Stimulated activated CD8-positive, alpha-beta memory T cell treated with anti-CD3 and anti-CD28 coated beads, Interleukin-4, amount 100 ng/mL, for 4 hours (primary cell): ENCODE measurements at places on chromosomes 1 and 21.

DNA sequence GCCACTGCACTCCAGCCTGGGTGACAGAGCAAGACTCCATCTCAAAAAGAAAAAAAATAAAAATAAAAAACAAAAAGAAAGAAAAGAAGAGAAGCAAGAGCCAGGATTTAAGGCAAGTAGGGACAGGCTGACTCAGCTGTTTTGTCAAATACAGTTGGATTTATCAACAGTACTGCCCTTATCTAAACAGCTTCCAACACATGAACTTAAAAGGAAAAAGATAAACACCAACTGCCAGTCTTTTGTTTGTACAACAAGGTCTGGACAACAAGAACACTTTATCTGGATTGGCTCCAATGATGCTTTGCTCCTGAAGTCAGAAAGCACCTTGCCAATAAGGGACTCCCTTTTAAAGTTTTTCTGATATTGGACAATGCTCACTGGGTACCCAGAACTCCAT, 886.0 kb downstream of the ADGRL2 start:
- no peak for DNase-seq

DNA sequence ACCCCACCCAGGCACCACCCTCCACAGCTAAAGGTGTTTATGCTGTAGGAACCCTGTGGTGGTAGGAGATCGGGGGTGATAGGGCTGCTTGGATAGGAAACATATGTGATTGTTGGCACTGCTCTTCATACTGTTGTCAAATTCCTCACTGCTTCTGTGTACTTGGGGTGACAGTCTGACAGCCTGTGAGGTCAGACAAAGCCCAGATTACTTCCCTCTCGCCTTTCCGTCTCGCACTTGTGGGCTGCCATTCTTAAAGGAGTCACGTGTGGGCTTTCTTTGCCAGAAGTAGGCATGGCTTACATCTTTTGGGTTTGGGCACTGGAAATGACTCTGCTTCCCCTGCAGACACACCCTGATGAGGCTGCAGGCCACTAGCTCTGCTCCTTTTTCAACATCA, 363.8 kb downstream of the DISC1 start:
- DNase-seq: no peak

DNA sequence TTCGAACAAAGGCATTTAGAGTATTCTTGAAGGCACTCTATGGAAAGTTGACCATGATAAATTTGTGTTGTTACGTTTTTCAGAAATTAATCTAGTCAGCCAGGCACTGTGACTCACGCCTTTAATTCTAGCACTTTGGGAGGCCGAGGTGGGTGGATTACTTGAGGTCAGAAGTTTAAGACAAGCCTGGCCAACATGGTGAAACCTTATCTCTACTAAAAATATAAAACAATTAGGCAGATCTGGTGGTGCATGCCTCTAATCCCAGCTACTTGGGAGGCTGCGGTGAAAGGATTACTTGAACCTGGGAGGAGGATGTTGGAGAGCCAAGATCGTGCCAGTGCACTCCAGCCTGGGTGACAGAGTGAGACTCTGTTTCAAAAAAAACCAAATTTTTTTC, 130.6 kb upstream of the BRINP3 start:
- DNase-seq: no peak

DNA sequence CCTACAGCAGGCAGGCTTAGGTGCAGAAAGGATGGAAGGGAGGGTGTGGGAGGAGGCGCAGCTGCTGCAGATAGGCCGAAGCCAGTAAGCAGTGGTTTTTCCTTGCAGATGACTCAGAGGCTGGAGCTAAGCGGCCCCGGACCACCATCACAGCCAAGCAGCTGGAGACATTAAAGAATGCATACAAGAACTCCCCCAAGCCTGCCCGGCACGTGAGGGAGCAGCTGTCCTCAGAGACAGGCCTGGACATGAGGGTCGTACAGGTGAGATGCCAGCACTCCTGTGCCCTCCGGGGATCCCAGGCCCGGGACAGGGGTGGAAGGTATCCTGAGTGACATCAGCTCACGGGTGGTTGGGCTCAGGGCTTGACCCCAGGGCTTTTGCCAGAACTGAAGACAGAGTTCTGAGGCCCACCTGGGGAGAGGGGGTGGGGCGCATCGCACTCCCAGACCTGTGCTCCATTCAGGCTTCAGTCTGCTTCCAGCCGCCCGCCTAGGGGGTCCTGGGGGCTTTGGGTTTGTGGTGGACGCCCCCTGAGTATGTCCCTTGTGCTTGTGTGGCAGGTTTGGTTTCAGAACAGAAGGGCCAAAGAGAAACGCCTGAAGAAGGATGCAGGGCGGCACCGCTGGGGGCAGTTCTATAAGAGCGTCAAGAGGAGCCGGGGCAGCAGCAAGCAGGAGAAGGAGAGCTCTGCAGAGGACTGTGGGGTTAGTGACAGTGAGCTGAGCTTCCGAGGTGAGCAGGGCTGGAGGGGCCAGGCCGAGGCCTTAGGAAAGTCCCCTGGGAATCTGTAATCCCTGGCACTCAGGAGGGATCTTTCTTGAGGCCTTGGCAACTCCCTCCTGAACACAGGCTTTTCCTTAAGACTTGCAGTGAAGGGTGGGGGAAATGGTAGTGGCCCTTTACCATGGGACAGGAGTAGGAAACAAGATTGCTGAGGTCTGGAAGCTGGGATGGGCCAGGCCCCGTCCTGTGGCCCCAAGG, 41.5 kb downstream of the LHX4 start:
- DNase-seq: no peak

DNA sequence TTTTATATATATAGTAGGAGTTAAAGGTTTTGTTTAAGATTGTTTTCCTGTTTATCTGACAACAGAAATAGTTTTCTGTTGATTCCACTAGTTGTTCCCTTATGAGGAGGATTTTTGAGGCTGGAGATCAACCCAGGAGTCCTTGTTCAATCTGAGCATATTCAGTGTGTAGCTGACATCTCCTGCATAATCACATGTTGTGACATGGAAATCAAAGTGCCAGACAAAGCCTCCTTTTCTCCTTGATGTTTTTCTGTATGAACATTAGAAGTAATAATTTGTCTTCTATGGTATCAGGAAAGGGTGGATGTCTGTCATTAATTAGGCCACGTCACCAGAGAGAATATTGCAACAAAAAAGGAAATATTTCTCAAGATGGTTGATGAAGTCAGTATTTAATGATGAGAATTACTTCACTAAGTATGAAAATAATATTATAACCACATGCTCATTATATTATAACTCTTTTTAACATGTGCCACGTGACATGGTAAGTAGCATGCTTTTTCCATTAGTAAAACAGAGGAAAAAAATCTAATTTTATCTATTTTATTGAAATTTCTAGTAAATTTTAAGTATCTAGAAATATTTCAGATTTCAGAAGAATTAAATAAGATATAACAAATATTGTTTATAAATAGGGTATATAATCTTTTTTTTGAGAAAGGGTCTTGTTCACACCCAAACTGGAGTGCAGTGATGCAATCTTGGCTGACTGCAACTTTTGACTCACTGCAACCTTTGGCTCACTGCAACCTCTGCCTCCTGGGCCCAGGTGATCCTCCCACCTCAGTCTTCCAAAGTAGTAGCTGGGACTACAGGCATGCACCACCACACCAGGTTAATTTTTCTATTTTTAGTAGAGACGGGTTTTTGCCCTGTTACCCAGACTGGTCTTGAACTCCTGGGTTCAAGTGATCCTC, 223.5 kb downstream of the HMCN1 start:
- DNase-seq: no peak

DNA sequence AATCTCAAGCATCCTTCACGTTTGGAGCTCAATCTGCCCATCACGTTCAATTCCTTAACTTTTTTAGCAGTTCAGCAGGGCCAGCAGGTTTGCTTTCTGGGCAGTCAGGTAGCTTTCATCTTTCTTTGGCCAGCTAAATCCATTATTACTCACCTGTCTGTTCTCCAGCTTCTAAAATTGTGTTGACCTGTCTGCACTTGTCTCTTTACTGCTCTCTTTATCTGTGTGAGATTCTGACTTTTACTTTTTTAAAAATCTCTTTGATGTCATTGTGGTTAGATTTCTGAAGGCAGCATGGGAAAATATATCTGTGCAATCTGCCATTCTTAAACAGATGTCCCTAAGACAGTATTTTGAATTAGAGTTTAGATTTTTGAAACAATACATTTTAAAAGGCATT, 24.9 kb upstream of the CYYR1 start:
- DNase-seq: no peak

DNA sequence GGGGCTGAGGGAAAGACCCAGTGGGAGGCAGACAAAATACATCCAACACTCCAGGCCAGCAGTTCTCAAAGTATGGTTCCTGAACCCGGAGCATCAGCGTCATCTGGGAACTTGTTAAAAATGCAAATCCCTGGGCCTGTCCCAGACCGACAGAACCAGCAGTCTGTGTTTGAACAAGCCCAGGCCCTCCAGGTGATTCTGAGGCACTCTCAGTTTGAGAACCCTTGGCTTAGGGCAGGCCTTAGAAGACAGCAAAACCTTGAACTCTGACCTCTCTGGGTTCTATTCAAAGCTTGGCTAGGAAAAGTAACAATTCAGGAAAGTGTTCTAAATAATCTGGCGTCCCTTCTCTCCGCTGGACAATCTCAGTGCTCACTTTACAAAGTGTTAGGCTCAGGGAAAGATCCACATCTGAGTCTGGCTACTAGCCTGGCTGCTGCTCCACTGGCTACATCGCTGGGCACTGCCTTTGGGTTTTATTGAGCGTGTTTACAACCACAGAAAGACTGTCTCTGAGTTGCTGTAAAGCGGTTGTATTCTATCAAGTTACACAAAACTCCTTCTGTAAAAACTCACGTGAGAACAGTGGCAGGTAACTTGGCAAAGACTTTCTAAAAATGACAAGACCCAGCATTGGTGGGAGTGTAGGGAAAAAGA, 166.1 kb downstream of the HIVEP3 start:
- DNase-seq: no peak

GRCh38 chr1:211944733-211945500, 90.4 kb downstream of the INTS7 start:
- DNase-seq: no peak

DNA sequence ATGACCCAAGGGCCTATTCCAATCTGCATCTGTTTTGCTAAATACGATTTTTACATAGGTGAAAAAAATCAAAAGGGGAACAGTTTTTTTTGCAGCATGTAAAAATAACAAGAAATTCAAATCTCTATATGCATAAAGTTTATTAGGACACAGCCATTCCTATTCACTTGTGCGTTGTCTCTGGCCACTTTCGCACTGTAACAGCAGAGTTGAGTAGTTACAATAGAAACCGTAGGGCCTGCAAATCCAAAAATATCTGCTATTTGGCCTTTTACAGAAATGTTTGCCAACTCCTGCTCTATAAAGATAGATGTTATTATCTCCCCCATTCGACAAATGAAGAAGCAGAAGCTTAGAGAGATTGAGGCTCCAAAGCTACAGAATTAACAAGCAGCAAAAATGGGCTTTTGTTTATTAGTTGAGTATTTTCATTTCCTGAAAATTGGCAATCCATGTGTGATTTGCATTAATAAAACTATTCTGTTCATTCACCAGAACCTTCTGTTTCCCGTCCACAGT, 5.5 kb downstream of the DYNLT5 start:
- DNase-seq: no peak

GRCh38 chr1:167861664-167862381, 52.1 kb downstream of the ADCY10 start:
- no peak for DNase-seq

- no peak for DNase-seq
Observed at GRCh38 chr1:178986204-178986603, 39.5 kb upstream of the FAM20B start.

- no peak for DNase-seq
Observed at GRCh38 chr1:151908228-151908691, 1.1 kb downstream of the THEM4 start.

- peak; percentile 21 for DNase-seq
Observed at GRCh38 chr1:221708076-221708571, 33.8 kb downstream of the DUSP10 start.

DNA sequence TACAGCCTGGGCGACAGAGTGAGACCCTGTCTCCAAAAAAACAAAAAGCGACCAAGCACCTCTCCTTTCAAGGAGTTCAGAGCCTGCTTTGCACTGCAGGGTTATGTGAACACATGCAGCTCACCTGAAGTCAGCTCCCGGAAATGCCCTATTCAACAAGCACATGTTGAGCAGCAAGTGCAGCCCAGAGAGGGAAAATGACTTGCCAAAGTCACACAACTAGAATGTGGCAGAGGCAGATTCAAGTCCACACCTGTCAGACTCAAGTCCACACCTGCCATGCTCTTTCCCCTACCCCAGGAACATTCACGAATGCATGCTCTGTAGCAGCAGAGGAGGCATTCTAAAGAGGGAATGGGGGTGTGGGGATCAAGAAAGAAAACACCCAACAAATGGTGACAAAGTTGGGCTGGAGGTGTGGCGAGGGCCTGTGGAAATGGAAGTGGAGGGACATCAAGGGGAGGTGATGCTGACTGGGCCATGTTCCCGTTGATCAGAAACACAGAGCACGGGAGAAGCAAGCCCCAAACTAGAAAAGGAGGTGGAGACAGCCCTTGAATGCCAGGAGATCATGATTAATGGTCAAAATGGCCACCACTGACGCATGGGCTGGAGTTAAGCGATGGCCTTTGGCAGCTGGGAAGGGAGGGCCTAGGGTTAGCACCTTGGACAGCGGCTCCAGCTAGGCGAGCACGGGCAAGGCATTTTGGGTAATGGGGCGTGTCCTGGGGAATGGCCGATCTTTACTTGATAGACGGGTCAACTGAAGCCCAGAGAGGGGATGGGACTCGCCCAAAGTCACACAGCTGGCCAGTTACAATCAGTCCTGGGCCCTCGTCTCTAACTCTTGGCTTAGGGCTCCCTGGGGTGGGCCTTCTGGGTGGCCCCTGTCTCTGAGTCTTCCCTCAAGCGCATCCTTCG, 21.5 kb downstream of the RAP1GAP start:
- DNase-seq: no peak

- no peak for DNase-seq
Observed at GRCh38 chr1:206769304-206769731, 1.3 kb upstream of the IL19 start.

GRCh38 chr1:108075055-108075454, 110.1 kb upstream of the VAV3 start:
- DNase-seq: no peak

GRCh38 chr1:40032240-40032891, 8.2 kb upstream of the CAP1 start:
- no peak for DNase-seq

GRCh38 chr1:84298684-84299535, 2.6 kb upstream of the SAMD13 start:
- DNase-seq: no peak
